ENCODE measurements at places on chromosomes 6 and 20.

DNA sequence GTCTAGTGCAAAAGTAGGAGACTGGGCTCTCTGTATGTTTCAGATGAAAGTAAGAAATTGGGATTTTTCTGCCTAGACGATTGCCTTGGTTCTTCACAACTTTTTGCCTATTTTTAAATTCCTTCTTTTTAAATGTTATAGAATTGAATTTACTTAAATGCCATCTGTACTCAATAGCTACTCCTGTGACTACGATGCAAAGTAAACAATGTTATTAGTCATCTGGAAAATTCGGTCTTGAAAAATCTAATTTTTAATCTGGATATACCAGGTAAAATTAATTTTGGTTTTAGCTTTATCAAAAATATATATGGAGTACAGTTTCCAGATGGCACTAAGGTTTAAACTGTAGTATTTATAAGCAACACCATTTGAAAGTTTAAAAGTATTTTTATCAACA, 472.2 kb downstream of the UTRN start:
- no peak for DNase-seq

- no peak for DNase-seq
Measured at GRCh38 chr20:48060841-48061720, 275.8 kb upstream of the SULF2 start.

- DNase-seq: peak; percentile 72
Measured at GRCh38 chr6:156776470-156776839, 723 bp upstream of the ARID1B start.

- DNase-seq: no peak
Measured at GRCh38 chr6:52653151-52653550, 17.8 kb upstream of the TMEM14A start.

- no peak for DNase-seq
Measured at GRCh38 chr20:21104466-21104761, 1.7 kb downstream of the LINC00237 start.

- no peak for DNase-seq
Measured at GRCh38 chr20:55271371-55271770, 733.9 kb downstream of the CBLN4 start.

DNA sequence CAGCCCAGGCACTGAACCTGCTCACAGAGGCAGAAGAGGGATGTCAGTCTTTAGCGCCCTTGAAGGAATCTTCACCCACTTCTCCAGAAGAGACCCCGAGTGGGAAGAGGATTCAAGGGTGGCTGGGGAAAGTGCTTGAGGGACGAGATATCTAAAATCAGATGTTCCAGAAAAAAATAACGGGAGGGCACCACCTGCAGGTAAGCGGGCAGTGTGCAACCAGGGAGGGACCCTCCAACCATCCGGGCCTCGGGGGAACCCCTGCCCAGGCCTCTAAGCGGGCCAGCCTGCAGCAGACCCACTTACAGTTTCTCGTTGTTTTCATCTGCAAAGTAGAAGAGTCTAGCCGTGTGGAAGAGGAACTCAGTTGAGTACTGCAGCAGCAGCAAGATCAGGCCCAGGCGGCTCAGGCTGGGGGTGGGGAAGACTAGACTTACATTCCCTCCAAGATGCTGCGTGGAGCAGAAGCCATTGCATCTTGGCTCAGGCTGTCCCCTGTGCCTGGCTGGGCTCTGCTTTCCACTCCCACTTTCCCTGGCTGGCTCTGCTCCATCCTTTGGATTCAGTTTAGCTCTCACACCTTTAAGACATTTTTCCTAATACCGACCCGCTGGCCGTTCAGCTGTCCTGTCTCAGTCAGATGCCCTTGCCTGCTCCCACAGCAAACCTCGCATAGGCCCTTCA, 71.0 kb downstream of the TRAM2 start:
- DNase-seq: no peak

- peak; percentile 42 for DNase-seq
Measured at GRCh38 chr6:15400572-15401004, 154.7 kb downstream of the JARID2 start.

DNA sequence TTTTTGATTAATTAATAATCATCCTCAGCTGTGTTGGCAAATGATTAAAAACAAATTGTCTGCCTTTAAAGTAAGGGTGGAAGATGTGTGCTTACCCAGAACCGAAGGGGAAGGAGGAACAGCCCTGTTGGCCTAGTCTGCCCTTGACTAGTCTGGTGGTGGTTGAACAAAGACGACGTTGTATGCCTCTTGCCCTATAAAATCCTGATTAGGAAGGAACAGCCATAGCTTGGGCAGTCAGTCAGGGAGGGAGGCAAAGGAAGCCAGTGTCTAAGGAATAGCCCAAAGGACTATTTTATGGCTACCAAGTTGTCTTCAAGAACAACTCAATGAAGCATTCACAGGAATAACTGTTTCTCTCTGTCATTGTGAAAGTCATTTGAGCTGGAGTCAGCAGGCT, 70.7 kb downstream of the PRDM1 start:
- no peak for DNase-seq

- peak; percentile 57 for DNase-seq
Measured at GRCh38 chr6:139449611-139450000, 75.2 kb upstream of the CITED2 start.

DNA sequence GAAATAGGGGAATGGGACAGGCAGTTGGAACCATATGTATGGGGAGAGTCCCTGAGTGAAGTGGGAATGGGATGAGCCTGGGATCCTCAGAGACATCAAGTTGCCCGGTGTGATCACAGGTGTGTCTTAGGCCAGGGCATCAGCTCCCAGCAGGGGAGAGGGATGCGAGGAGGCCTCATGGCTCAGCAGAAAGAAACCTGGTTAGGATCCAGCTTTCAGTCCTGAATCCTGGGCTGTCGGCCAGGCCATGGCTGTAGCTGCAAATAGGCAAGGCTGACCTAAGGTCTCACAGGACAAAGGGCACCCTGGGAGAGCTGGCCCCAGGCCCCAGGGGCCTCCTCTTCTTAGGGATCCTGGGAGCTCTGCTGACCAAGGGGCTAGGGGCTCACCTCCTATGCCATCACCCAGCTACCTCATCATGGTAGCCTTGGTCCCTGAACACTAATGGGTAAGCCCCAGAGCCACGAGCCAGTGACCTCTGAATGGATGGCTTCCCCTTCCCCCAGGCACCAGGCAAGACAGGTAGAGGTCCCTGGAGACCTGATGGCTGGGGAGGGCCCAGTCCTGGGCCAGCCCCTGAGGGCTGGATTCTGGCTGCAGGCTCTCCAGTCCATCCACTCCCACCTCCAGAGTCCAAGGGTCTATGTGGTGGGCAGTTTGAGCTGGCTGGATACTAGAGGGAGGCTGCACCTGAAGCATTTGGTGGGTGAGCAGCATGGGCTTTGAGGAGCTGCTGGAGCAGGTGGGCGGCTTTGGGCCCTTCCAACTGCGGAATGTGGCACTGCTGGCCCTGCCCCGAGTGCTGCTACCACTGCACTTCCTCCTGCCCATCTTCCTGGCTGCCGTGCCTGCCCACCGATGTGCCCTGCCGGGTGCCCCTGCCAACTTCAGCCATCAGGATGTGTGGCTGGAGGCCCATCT, at the start of gene SLC22A7:
Gene SLC22A7, plus strand, starts transcription at position 617 of the 921 bp plus-strand sequence. Its CDS starts 99 bp downstream, at position 716.
- no peak for DNase-seq

GRCh38 chr6:45420083-45420908, 42.6 kb upstream of the SUPT3H start:
- DNase-seq: no peak

DNA sequence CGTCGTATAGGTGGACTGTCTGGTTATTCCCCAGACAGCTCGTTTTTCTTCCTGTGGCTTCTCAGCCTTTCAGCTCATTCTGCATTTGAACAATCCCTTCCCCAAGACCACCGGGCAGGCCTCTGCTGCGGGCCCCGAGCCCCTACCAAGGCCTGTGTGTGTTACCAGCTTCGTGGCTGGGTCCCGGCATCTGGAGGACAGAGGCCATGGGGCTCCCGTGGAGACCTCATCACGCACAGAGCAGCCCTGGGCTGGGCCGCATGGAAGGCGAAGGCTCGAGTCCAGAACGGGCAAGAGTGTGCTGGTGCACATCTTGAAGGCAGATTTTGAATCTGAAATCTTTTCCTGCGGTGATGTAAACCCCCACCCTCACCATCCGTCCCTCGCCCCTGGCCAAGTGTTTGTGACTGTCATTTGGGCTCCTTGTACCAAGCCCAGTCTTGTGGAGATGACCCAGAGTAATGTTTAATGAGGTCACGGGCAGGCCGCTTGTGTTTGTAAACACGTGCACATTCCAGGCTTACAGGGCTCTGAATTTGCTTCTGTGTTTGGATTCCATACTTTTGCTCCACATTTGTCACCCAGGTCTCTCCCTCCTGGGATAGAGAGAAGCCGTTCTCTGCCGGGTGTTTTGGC, 119.6 kb downstream of the CDH4 start:
- no peak for DNase-seq

GRCh38 chr6:52801188-52801841, 2.3 kb downstream of the GSTA1 start:
- no peak for DNase-seq

DNA sequence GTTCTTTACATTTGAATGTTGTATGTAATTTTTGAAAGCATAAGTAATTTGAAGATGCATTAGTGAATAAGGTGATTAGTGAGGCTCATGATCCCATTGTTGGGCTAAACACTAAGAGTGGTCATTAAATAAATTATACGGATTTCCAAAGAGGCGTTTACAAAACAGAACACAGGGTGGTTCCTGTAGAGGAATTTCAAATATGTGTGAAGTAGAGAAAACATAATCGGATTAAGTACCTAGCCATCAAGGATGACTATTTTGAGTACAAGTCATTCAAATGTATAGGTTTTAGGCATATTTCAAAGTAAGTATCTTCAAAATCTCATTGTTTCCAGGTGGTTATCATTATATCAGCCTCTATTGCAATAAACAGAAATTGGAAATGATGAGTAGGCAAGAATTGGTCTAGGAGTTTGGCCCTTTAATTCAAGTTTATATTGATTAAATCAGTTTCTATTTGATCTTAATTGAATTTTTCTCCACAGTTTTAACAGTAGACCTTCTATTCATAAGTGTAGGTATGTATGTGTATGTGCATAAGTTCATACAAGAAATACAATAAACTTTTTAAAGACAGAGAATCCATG, 94.8 kb downstream of the MYLK4 start:
- DNase-seq: no peak

DNA sequence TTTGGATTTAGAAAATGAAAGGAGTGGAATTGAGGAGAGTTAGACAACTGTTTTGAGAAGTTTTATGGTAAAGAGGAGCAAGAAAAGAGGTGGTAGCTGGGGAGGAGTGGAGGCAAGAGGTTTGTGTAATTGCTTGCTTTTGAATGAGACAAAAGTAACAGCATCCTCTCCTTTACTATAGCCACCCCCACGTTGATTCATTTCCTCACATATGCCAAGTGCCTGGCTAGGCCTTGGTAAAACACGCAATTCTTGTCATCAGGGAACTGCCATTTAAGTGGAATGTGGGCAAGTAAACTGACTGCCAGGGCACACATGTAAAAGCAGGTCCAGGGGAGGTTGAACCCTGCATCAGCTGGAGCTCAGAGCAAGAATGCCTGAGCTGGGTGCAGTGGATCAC, 4.1 kb downstream of the MTRES1 start:
- DNase-seq: no peak

- DNase-seq: no peak
Measured at GRCh38 chr6:169296622-169297021, 43.0 kb upstream of the THBS2 start.

GRCh38 chr20:4073852-4074741, 58.7 kb upstream of the RNF24 start:
- DNase-seq: no peak

- no peak for DNase-seq
Measured at GRCh38 chr6:22401206-22401605, 104.4 kb upstream of the PRL start.
